Lower leg skin (tissue), 4 donors: ENCODE measurements at places on chromosomes 4 and X.
A peak's percentile ranks its signal among the peaks of the same experiment; 100 is the strongest.

GRCh38 chr4:106530821-106531220, 162.2 kb upstream of the GIMD1 start:
- DNase-seq = no peak

DNA sequence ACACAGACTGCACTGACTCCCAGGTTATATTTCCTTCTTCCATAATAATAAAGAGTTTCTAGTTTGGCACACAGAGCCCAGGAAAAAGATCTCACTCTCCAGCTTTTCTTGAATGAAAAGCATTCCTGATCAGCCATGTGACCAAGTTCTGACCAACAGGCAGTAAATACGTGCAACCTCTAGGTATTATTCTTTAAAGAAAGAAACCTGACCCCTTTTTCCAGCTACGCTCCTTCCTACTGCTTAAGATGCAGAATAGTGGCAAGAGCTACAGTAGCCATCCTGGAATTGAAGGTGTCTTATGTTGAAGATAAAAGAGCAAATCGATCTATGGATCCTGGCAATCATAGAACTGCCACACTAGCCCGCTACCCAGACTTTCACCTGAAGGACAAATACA, 76.7 kb downstream of the LRBA start:
- DNase-seq = no peak

DNA sequence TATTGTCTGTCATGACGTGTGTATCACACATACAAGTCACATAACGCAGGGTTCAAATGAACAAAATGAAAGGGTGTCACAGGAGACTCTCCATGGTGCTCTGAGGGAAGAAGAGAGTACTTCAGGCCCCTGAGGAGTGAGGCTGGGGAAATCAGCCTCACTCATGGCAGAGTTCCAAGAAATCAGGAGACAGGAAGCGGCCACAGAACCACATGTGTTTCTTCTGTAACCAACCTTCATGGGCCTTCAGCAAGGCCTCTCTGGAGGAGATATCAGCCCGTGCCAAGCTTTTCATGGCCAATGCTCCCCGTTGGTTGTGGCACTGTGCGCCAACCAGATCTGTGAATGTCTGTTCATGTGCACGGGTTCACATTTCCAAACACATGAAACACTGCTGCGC, 76.0 kb downstream of the NAT8L start:
- DNase-seq = no peak

GRCh38 chr4:142846108-142846728, at the start of gene INPP4B:
Gene INPP4B (minus strand): TSS chr4:142846301.
- DNase-seq = peak; percentile 85

GRCh38 chrX:137848266-137848905, 282.5 kb downstream of the ZIC3 start:
- no peak for DNase-seq

GRCh38 chr4:80228460-80228859, 31.2 kb downstream of the PRDM8 start:
- no peak for DNase-seq

GRCh38 chrX:20029728-20030127, 38.9 kb upstream of the BCLAF3 start:
- no peak for DNase-seq

DNA sequence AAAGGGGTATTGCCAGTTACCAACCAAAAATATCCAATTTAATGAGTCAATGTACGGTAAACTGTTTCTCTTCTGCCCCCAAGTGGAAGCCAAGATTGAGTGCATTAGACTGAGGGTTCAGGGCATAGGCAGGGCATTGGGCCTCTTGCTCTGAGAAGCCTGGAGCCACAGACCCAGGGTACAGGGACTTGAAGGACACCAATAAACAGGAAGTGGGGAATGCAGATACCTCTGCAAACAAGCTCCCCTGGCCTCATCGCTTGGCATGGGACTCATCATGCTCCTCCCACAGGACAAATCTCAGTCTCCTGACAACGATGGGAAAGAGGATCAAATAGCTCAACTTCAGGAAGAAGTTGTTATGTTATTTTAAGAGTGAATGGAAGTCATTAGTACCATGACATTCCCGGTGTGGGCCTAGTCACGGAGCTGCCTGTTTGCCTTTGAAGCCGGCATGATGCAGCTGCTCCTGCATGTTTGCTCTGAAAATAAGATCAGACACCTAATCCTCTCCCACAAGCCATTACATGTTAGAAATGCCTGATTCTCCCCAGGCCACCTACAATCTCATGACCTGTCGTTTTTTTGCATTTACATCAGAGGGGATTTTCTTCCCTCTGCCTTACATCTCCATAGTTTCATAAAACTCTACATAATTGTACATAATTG, 224.2 kb downstream of the RCHY1 start:
- DNase-seq = no peak

GRCh38 chr4:10013722-10014121, 7.6 kb downstream of the SLC2A9 start:
- DNase-seq = no peak

GRCh38 chr4:153531976-153532626, 65.9 kb downstream of the TMEM131L start:
- DNase-seq = no peak
